ENCODE measurements at places on chromosomes 12 and 14. TPM values are rescaled to one million over a fixed set of nuclear protein-coding genes. Genes with fewer than 3 reads are reported as not detected.

RBM25 gene
- total RNA-seq = 67.2 TPM

FAM90A1 gene
- total RNA-seq = 0.21 TPM

LTB4R gene
- total RNA-seq = 5.9 TPM

ZDHHC22 gene
- total RNA-seq = 0.23 TPM

SSTR1 gene
- not detected for total RNA-seq

TTC6 gene
- total RNA-seq = 0.29 TPM

Measured in A549 treated with Hydrocortisone at 1 μM for 4 hours (cell line).